ENCODE measurements at places on chromosomes 2 and 18. TPM values are rescaled to one million over a fixed set of nuclear protein-coding genes. Genes with fewer than 3 reads are reported as not detected.
A peak's percentile ranks its signal among the peaks of the same experiment; 100 is the strongest.

The REG1A gene
- total RNA-seq = not detected

The SERPINB12 gene
- not detected for total RNA-seq

DNA sequence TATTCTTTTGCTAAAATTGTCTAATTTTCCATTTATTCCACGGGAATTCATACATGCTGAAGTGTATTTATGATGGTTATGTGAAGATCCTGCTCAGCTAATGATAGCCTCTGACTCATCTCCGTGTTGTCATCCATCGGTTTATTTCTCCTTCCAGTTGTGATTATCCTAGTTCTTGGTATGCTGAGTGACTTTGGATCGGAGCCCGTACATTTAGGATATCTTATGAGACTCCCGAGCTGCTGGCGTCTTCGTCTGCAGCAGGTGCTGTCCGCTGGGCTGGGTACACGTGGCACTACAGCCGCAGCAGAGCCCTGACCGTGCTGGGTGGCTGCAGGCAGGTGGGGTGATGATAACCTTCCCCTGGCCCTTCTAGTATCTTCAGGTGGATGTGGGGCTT, 40.1 kb upstream of the GALR1 start:
- DNase-seq = peak; percentile 70

The HOXD13 gene
- 2.1 TPM for total RNA-seq

All from M059J (cell line).